ENCODE measurements at places on chromosomes 1 and 21.

- no peak for DNase-seq
These were observed 11.4 kb downstream of the WNT2B start for GRCh38 chr1:112520166-112520565.

DNA sequence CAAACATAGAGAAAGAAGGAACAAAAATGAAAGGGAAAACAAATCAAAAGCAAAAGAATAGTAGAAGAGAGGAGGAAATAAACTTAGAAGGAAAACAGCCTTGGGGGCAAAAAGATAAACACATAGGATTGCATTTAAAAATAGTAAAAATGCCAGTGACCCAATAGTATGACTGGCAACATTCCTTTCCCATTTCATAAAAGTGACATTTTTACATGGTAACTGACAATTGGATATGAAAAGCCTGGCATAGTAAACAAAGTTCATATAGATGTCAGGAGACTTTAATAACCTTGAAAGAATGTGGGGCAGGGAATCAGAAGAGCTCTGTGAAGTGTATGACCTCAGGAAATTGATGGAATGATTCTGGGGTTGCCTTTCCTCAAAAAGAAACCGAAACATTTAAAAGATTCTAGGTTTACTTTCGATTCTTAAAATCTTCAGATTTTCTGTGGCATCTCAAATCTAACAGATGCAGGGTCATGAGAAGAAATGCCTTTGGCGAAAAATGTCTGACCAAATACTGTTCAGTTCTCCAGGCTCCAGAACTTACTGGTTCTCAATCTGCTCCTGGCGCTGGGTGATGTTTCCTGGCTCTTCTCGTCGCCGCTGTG lies 33.7 kb downstream of the SPTA1 start:
- no peak for DNase-seq

- no peak for DNase-seq
These were observed 125.4 kb downstream of the EIF4G3 start for GRCh38 chr1:21051177-21051825.

DNA sequence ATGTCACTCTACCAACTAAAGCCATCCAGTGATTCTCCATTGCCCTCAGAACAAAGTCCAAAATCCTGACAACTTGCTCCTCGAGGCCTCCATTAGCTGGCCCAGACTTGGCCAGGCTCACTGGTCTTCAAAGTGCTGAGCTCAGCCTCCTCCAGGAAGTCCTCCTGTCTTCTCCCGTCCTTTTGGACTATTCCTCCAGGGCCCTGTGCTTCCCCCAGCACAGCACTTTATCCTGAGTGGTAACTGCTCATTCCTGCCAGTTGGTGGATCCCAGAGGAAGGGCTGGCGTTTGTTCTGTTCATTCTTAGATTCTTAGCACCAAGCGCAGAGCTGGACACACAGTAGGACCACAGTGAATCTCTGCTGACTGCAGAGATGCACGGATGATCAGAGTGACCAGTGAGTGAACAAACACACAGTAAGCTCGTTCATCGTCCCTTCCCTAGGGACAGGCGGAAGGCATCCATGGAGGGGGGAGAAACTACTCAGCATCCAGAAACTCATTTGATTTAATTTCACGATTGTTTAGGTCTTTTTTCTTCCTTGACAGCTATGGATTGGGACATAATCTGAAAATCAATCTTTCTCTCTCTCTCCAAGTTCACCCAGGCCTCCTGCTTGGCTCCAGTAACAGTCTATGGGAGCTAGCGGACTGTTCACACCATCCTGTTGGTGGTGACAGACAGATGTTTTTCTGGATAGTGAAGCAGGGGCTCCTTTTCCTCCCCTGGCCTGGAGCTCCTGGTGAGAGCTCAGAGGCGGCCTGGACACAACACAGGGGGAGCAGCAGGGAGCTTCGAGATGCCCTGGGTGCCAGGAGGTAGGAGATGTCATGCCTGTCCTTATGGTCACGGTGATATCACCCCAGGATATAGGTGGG lies 180.2 kb downstream of the PTPRU start:
- DNase-seq = peak; percentile 14

- no peak for DNase-seq
These were observed 8.9 kb upstream of the RBM34 start for GRCh38 chr1:235169986-235170385.

DNA sequence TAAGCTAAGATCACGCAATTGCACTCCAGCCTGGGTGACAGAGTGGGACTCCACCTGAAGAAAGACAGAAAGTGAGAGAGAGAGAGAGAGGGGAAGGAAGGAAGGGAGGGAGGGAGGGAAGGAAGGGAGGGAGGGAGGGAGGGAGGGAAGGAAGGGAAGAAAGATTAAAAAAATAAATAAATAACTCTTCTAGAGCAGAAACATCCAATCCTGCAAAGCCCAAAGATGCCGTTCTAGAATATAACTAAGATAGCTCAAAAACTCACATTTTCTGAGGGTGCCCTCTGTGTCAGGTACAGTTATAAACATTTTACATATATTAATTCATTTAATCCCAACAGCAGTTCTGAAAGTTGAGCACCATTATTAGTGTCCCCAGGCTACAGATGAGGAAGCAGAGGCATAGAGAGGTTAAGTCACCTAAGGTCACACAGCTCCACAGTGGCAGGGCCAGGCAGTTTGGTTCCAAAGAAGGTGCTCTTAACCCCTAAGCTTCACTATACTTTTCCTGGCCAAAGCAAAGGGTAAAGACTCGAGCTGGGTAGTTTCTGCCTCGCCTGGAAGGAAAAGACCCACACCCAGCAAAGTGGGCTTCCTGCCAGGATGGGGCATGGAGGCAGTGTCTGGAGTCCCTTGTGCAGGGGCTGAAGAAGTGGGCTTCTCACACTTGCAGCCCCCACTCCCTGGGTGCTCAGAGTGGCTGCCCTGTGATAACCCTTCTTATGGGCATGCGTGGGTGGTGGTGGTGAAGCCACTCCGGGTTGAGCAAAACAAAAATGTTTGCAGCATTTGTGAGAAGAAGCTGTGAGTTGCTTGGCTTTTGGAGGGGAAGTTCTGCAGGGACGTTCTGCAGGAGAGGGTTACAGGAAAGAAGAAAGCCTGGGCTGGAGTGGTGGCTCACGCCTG lies 7.9 kb upstream of the PIK3CD start:
- DNase-seq = no peak

DNA sequence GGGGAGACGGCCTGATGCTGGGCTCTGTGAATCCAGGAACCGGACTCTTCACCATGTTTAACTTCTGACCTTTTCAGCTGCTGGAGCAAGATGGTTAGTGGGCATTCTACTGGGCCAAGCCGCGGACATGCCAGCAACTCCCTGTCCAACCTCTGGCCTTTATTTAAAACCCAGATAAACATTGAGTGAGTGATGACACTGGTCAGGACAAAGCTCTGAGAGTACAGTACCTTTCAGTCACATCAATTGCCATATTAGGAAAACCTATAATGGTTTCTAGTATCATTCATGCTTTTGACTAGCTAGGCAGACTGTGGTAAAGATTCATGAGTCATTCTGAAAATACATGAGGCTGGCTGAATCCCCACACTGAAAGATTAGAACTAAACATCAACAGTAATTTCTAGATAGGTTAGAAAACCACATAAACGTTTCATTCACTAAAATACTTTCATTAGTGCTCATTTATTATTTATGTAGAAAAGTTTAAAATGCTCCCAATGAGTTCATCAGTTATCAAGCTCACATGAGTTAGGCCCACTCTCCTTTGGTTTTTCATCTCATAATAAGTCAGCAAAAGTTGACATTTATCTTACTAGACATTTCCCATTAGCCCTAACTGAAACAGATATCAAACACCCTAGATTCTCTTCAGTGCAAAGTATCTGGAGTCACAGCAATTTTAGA lies 7.1 kb upstream of the ACTA1 start:
- no peak for DNase-seq

DNA sequence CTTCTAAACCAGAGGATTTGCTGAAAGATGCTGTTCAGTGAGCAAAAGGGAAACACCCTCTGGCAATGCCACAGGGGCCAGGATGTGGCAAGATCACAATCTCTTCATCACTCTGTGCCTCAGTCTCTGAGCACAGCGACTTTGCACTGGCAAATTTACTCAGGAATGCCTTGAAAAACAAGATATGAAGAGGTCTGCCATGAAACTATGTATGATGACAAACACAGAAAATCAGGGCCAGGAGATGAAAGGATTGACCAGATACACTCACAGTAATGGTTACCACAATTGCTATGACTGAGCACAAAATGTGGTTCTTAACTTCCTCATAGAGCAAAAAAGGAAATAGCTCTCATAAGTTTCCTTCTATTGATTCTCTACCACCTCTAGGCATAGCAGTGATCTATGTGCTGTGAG lies 5.8 kb downstream of the TTC13 start:
- no peak for DNase-seq

DNA sequence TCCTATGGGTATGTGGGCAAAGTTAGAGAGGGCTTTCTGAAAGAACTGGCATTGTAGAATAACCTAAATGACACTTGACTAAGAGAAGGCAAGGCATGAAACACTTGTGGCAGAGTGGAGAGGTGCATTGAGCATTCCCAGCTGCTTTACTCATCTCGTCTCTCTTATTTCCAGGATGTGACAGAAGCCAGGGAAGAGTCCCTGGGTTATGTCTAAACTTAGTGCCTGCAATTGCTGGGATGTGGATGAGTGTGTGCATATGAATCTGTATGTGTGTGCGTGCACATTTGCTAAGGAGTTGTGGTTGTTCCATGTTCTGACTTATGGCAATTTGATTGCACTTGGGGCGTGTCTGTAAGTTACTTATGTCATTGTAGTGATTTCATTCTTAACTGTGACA lies 1326.5 kb upstream of the B3GALT2 start:
- no peak for DNase-seq

All from liver (tissue), 10 donors.